ENCODE measurements at places on chromosomes 12 and 14. TPM values are rescaled to one million over a fixed set of nuclear protein-coding genes. Genes with fewer than 3 reads are reported as not detected.

- DNase-seq = peak; percentile 17
- H3K4me3 ChIP-seq = no peak overlapping the region
- H3K36me3 ChIP-seq = peaks cover 10% of the 10 kb centered on the region
- H3K27me3 ChIP-seq = no peaks in the 10 kb centered on the region
- H3K27ac ChIP-seq = no peak overlapping the region
- H3K4me1 ChIP-seq = peaks cover 9% of the 10 kb centered on the region
These were observed 324.6 kb downstream of the TMEM121 start for GRCh38 chr14:105850853-105851581.

GRCh38 chr12:112977641-112978040, 678 bp upstream of the OAS2 start:
- peak overlapping the region; percentile 100 for H3K27ac ChIP-seq
- H3K4me1 ChIP-seq = peaks cover 47% of the 10 kb centered on the region
- no peaks in the 10 kb centered on the region for H3K27me3 ChIP-seq
- H3K36me3 ChIP-seq = peaks cover 56% of the 10 kb centered on the region

Gene ADAMTS20
- not detected for total RNA-seq

Gene PSME1
- 516 TPM for total RNA-seq

GRCh38 chr14:21822109-21822508, 148.5 kb upstream of the OR4E1 start:
- peaks cover 29% of the 10 kb centered on the region for H3K27me3 ChIP-seq
- H3K36me3 ChIP-seq = no peaks in the 10 kb centered on the region
- no peak overlapping the region for H3K27ac ChIP-seq
- H3K4me1 ChIP-seq = peaks cover 4% of the 10 kb centered on the region

Gene DCD
- not detected for total RNA-seq

Gene PAH
- total RNA-seq = not detected

Gene ATXN3
- 25.8 TPM for total RNA-seq

Gene EIF2S3B
- 2.3 TPM for total RNA-seq

GRCh38 chr12:95185854-95186253, 31.4 kb downstream of the FGD6 start:
- H3K36me3 ChIP-seq = no peaks in the 10 kb centered on the region
- H3K27me3 ChIP-seq = no peaks in the 10 kb centered on the region
- H3K4me3 ChIP-seq = no peak overlapping the region
- no peak for DNase-seq

GRCh38 chr14:71430678-71431376, 501.4 kb upstream of the RGS6 start:
- DNase-seq = no peak
- no peaks in the 10 kb centered on the region for H3K27me3 ChIP-seq
- peaks cover 8% of the 10 kb centered on the region for H3K4me1 ChIP-seq
- no peak overlapping the region for H3K27ac ChIP-seq
- no peak overlapping the region for H3K4me3 ChIP-seq

- H3K27me3 ChIP-seq = no peaks in the 10 kb centered on the region
- peaks cover 4% of the 10 kb centered on the region for H3K4me1 ChIP-seq
- no peak overlapping the region for H3K4me3 ChIP-seq
- H3K36me3 ChIP-seq = peaks cover 51% of the 10 kb centered on the region
These were observed 10.0 kb downstream of the EMG1 start for GRCh38 chr12:6980740-6981139.

- H3K4me1 ChIP-seq = peaks cover 18% of the 10 kb centered on the region
- H3K27me3 ChIP-seq = no peaks in the 10 kb centered on the region
- peaks cover 10% of the 10 kb centered on the region for H3K36me3 ChIP-seq
- no peak for DNase-seq
These were observed 127.4 kb upstream of the ATF1 start for GRCh38 chr12:50636505-50636904.

GRCh38 chr12:117359029-117359845, 2.2 kb downstream of the NOS1 start:
- H3K36me3 ChIP-seq = no peaks in the 10 kb centered on the region
- H3K4me3 ChIP-seq = no peak overlapping the region
- peaks cover 43% of the 10 kb centered on the region for H3K27me3 ChIP-seq
- H3K4me1 ChIP-seq = no peaks in the 10 kb centered on the region
- no peak for DNase-seq

Gene PTPRR
- total RNA-seq = not detected

GRCh38 chr12:53424626-53425514, 1.2 kb downstream of the AMHR2 start:
- H3K4me3 ChIP-seq = no peak overlapping the region
- peaks cover 11% of the 10 kb centered on the region for H3K4me1 ChIP-seq
- no peak for DNase-seq
